ENCODE measurements at places on chromosomes 5 and 9. TPM values are rescaled to one million over a fixed set of nuclear protein-coding genes. Genes with fewer than 3 reads are reported as not detected.

Gene SYK
- total RNA-seq: 6.5 TPM

DNA sequence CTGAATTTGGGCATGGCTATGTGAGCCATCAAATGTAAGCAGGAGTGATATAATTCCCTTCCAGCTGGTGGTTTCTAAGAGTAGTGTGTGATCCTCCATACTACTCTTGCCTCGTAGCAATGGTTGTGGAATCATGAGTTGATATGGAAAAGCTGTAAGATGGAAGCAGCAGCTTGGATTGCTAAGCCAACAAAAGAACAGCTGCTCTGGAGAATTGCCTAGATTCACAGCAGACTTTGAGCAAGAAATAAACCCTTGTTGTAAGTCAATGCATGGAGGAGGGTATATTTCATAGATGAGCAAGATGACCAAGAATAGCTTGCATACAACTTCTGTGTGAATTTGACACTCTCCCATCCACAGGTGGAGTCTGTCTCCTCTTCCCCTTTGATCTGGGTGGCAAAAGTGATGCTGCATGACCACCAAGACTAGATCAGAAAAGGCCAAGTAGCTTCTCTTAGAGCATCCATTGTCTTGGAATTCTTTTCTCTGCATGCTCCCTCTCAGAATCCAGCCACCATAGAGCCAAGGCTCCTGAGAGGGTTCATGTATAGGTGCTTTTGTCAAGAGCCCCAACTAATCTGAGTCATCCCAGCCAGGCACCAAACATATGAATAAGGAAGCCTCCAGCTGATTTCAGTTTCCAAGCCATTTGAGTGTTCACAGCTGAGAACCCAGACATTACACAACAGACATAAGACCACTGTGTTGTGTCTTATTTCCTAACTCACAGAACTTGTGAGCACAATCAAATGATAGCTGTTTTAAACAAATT is 79.0 kb downstream of the PRLR start:
- DNase-seq: no peak

GRCh38 chr5:153476767-153477166 is 13.7 kb upstream of the GRIA1 start:
- DNase-seq: no peak

GRCh38 chr9:120951960-120952618 is 25.5 kb upstream of the TRAF1 start:
- DNase-seq: no peak

DNA sequence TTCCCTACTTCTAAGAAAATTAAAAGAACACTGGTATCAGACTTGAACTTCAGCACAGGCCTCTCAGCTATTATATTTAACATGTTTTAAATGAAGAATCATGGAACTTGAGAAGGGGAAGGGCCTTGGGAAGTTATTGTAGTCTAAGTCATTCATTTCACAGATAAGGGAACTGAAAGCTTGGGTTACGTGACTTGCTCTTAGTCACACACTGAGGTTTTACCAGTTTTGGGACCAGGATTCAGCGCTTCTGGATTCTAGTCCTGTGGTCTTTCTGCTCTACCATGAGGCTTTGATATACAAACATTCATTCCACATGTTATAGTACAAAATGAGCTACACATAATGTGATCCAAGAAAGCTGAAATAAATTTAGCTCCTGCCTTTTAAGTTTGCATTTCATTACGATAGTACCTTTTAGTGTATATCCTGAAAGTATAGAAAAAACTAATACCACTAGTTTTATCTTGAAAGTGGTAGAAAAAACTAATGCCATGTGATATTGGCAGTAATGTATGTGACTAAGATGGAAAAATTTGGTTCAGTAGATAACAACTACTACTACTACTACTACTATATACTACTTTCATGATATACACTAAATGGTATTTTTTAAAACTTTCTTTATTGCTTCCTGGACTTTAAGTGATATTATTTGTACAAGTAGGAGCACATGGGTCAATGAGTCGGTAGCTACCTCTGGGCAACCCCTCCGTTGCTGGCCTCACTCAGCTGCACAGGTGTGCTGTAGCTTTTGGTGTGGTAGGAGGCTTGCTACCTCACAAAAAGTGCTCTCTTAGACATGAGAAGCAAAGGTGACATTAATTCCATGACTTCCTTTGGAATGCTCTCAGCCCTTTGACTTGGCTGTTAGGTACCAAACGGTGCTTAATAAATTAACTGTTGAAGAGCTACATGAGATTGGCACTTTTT is 40.7 kb downstream of the F2RL2 start:
- no peak for DNase-seq

- DNase-seq: peak; percentile 78
Measured at GRCh38 chr9:97293207-97293721, 14.2 kb upstream of the CCDC180 start.

Data from Right ventricle myocardium superior (tissue), 1 donor.